ENCODE measurements at places on chromosomes 3 and 15.

- H3K27me3 ChIP-seq, result no peaks in the 10 kb centered on the region
- DNase-seq, result peak; percentile 97
- H3K27ac ChIP-seq, result peak within 1 kb of the TSS; percentile 93
- H3K4me1 ChIP-seq, result peaks cover 44% of the 10 kb centered on the region
These were observed at the start of gene SNAPC5 for GRCh38 chr15:66497502-66498455. SNAPC5 (minus strand) TSS chr15:66497762; CDS start chr15:66497731, 31 bp downstream.

DNA sequence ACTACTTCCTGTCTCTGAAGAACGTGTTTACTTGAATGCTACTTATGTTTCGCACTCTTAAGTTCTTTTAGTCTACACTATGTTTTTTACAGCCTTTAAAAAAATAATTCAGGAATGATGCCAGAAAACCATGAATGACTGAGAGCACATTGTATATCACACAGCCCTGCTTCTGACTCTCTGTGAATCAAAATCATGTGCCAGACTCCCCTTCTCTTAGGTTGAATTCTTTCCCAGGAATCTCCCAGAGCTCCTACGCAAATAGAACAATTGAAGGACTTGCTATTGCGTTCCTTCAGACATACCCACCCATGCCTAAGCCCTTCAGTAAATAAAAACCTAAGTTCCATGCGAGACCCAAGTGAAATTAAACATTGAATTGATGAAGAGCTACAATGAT is 782.0 kb upstream of the ALCAM start:
- no peak for DNase-seq
- H3K27me3 ChIP-seq, result no peaks in the 10 kb centered on the region
- H3K36me3 ChIP-seq, result no peaks in the 10 kb centered on the region
- H3K4me3 ChIP-seq, result no peak overlapping the region

DNA sequence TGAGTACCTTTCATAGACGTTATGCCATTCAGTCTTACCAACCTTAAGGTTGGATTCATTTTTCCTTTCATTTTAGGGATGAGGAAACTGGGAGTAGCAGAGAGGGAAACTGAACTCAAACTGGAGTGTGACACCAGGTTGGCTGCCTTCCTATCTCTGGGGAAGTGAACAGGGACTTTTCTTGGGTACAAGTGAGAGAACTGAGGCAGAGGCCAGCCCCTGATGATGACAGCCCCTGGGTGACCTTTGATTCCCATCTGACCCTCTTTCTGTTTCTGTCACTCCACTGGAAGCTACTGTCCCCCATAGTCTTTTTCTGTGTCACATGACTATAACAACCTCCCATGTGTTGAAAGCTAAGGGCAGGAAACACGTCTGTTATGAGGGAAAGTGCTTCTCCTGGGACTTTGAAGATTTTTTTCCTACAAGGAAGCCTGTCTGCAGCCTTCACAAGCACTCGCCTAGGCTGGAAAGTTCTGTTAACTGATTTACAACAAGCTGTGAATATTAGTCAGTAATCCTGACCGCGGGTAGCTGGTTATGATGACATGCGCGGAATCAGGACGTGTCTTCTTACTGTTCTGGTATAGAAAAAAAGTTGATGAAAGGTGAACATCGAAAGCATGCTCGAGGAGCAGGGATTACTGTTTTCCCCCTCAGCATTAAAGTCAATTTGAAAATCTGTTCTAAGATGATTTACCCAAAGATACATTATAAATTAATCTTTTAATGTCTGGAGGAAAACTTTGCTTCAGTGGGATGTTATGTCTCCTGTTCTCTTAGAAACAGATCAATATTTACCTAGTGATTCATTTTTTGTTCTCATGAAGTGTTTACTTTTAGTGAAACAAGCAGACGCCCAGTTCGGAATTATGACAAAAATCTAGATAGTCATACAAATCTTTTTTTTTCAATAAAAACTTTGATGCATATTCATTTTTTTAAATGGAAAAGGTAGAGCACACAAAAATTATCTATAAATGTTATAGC is 31.5 kb downstream of the ABHD2 start:
- no peak for DNase-seq
- H3K27me3 ChIP-seq, result no peaks in the 10 kb centered on the region

DNA sequence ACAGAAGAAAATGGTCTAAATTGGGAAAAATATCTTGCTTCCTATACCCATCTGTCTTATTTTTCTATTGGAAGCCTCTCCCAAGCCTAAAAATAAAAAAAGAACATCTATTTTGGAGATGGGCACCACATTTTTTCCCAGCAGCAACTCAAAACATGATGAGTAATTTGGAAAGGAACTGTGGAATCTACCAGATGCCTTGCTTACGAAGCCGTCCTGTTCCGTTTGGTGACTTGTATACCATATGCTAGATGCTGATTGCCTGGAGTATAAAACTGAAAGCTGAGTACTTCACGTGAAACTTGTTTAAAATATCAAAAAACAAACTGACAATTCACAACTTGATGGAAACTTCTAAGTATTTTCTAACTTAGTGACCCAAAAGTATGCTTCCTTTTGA is 491.0 kb downstream of the ROBO2 start:
- H3K27me3 ChIP-seq, result no peaks in the 10 kb centered on the region
- no peak overlapping the region for H3K27ac ChIP-seq
- H3K4me1 ChIP-seq, result no peaks in the 10 kb centered on the region
- no peak for DNase-seq
- no peaks in the 10 kb centered on the region for H3K36me3 ChIP-seq

DNA sequence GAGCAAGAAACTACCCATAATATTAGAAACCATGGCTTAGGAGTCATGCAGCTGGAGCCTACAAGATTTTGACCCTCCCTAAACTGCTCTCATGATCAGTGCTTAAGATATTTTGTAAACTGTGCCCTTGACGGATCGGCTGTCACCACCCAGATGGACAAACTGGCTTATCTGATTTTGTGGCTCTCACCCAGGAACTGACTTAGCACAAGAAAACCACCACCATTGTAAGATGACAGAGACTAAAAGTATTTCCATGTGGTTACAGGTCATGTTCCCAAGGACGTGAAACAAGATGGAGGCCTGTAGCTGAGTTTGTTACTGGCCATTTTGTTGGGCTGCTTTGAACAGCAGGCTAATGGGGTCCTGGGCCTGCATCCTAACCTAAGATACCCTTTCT is 940.9 kb downstream of the OTOL1 start:
- H3K4me3 ChIP-seq, result no peak overlapping the region
- H3K4me1 ChIP-seq, result no peaks in the 10 kb centered on the region
- H3K27me3 ChIP-seq, result no peaks in the 10 kb centered on the region
- H3K36me3 ChIP-seq, result no peaks in the 10 kb centered on the region
- no peak for DNase-seq

- no peaks in the 10 kb centered on the region for H3K36me3 ChIP-seq
- no peak overlapping the region for H3K27ac ChIP-seq
- H3K4me3 ChIP-seq, result no peak overlapping the region
- no peaks in the 10 kb centered on the region for H3K27me3 ChIP-seq
- DNase-seq, result no peak
- no peaks in the 10 kb centered on the region for H3K4me1 ChIP-seq
These were observed 11.9 kb upstream of the CLASP2 start for GRCh38 chr3:33729993-33730392.

- no peak overlapping the region for H3K27ac ChIP-seq
- no peak for DNase-seq
- no peak overlapping the region for H3K4me3 ChIP-seq
- peaks cover 9% of the 10 kb centered on the region for H3K4me1 ChIP-seq
These were observed 581.4 kb upstream of the TBL1XR1 start for GRCh38 chr3:177778633-177779032.

- peaks cover 6% of the 10 kb centered on the region for H3K36me3 ChIP-seq
- no peak overlapping the region for H3K27ac ChIP-seq
These were observed 3.2 kb upstream of the SLC9A9 start for GRCh38 chr3:143851331-143852017.

DNA sequence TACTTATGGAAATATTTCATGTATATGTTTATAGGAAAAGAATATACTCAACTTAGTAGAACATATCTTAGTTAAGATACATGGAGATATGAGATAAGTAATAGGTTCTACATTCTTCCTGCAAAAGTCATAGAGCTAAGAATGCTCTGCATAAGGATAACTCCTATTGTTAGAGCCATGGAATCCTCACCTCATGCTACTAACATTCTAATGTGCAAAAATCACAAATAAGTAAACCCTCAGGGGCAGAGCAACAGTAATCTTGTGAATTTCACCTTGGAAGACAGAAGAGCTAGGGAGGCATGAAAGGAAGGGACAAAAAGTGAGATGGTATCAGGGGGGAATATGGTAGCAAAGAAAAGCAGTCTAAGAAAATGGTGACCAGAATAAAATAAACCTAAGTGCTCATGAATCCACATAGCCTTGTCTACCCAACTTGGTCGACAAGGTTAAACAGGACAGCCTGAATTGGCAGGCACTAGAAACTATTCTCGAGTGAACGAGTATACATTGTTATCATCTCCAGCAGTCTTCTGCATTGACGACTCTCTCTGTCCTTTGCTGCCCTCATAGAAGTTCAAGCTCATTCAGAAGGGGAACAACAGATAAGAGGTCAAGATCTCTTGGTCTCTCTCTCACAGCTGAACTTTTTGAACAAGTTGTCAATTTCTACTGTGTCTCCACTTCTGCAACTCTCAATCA is 52.8 kb downstream of the XRN1 start:
- DNase-seq, result no peak
- H3K27me3 ChIP-seq, result no peaks in the 10 kb centered on the region
- peaks cover 49% of the 10 kb centered on the region for H3K36me3 ChIP-seq
- no peak overlapping the region for H3K27ac ChIP-seq

GRCh38 chr15:86813892-86814291 is 734.2 kb downstream of the AGBL1 start:
- no peak overlapping the region for H3K4me3 ChIP-seq
- H3K36me3 ChIP-seq, result no peaks in the 10 kb centered on the region
- DNase-seq, result no peak
- no peaks in the 10 kb centered on the region for H3K4me1 ChIP-seq
- no peak overlapping the region for H3K27ac ChIP-seq

- H3K27ac ChIP-seq, result no peak overlapping the region
- DNase-seq, result peak; percentile 17
- H3K4me3 ChIP-seq, result peak overlapping the region; percentile 71
- peaks cover 14% of the 10 kb centered on the region for H3K4me1 ChIP-seq
- H3K27me3 ChIP-seq, result peaks cover 50% of the 10 kb centered on the region
- no peaks in the 10 kb centered on the region for H3K36me3 ChIP-seq
These were observed 212.3 kb downstream of the FGF12 start for GRCh38 chr3:192514754-192515663.

DNA sequence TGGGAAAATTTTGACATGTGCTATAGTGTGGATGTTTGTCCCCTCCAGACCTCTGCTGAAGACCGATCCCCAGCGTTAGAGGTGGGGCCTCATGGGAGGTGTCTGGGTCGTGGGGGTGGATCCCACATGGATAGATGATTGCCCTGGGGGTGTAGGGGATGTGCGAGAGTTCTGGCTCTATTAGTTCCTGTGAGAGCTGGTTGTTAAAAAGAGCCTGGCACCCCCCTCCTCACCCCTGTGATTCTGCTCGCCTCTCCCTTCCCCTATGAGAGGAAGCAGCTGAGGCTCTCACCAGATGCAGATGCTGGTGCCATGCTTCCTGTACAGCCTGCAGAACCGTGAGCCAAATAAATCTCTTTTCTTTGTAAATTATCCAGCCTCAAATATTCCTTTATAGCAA is 67.4 kb downstream of the ATP10A start:
- H3K27me3 ChIP-seq, result peaks cover 30% of the 10 kb centered on the region
- H3K4me3 ChIP-seq, result no peak overlapping the region
- DNase-seq, result no peak
- no peaks in the 10 kb centered on the region for H3K36me3 ChIP-seq
- peaks cover 54% of the 10 kb centered on the region for H3K4me1 ChIP-seq

GRCh38 chr3:69116162-69116561 is 6.2 kb downstream of the LMOD3 start:
- no peaks in the 10 kb centered on the region for H3K36me3 ChIP-seq
- no peaks in the 10 kb centered on the region for H3K27me3 ChIP-seq
- H3K27ac ChIP-seq, result no peak overlapping the region
- H3K4me3 ChIP-seq, result no peak overlapping the region
- peaks cover 4% of the 10 kb centered on the region for H3K4me1 ChIP-seq

- no peaks in the 10 kb centered on the region for H3K4me1 ChIP-seq
- no peak for DNase-seq
- H3K27me3 ChIP-seq, result no peaks in the 10 kb centered on the region
These were observed 199.5 kb upstream of the LMCD1 start for GRCh38 chr3:8301977-8302735.

- peaks cover 8% of the 10 kb centered on the region for H3K36me3 ChIP-seq
- H3K27me3 ChIP-seq, result no peaks in the 10 kb centered on the region
- no peak overlapping the region for H3K4me3 ChIP-seq
- no peak for DNase-seq
- no peak overlapping the region for H3K27ac ChIP-seq
These were observed 11.6 kb downstream of the RPL15 start for GRCh38 chr3:23928524-23928923.

- no peaks in the 10 kb centered on the region for H3K36me3 ChIP-seq
- DNase-seq, result no peak
- H3K4me1 ChIP-seq, result no peaks in the 10 kb centered on the region
- H3K27me3 ChIP-seq, result no peaks in the 10 kb centered on the region
- H3K27ac ChIP-seq, result no peak overlapping the region
- H3K4me3 ChIP-seq, result no peak overlapping the region
These were observed 245.1 kb downstream of the ZNF385D start for GRCh38 chr3:21505711-21506460.

DNA sequence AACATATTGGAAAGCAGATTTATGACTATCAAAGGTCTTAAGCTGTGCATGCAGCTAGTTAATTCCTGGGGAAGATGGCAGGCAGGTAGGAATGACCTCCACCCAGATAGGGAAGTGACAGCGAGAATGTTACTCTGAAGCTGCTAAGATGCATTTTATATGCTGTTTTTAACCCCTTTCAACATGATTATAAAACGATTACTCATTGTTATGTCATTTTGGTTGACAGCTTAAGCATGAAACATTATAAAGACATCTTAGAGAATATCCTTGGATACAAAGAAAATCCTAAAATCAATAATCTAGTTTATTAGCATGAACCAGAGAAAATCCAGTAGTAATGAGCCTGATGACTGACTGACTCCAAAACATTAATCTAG is 220.5 kb downstream of the NR1D2 start:
- H3K27ac ChIP-seq, result no peak overlapping the region
- no peaks in the 10 kb centered on the region for H3K4me1 ChIP-seq
- H3K27me3 ChIP-seq, result peaks cover under 1% of the 10 kb centered on the region
- H3K4me3 ChIP-seq, result no peak overlapping the region

GRCh38 chr15:48085591-48085930 is 35.2 kb upstream of the SLC24A5 start:
- H3K36me3 ChIP-seq, result no peaks in the 10 kb centered on the region
- H3K27me3 ChIP-seq, result peaks cover under 1% of the 10 kb centered on the region
- H3K4me3 ChIP-seq, result no peak overlapping the region

DNA sequence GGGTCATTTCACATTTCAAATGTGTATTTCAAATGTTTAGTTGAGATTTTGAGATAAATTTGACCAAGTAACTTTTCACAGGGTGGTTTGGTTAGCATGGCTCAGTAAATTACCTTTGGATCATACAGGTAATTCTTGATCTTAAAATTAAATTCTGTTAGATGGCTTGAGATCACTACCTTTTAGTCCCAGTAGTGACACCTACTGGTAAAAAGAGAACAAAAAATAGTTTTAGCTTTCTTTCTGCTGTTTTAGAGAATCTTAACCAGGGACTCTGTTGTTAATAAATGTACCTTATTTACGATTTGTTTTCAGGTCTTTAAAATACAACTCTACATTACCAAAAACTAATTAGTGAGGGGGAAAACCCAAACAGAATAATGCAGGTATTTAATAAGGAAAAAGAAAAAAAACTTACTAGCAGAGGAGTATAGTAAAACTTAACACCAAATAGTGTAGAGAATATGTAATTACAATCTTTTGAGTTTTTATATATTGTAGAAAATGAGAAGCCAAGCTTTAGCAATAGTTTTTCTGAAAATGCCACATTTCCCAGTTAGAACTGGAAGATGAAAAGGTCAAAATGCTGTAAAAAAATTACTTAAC is 620.3 kb upstream of the AGTR1 start:
- H3K4me3 ChIP-seq, result no peak overlapping the region
- H3K36me3 ChIP-seq, result no peaks in the 10 kb centered on the region
- no peaks in the 10 kb centered on the region for H3K27me3 ChIP-seq
- DNase-seq, result no peak
- no peaks in the 10 kb centered on the region for H3K4me1 ChIP-seq
